ENCODE measurements at places on chromosomes 12 and 14. TPM values are rescaled to one million over a fixed set of nuclear protein-coding genes. Genes with fewer than 3 reads are reported as not detected.
A peak's percentile ranks its signal among the peaks of the same experiment; 100 is the strongest.

DNA sequence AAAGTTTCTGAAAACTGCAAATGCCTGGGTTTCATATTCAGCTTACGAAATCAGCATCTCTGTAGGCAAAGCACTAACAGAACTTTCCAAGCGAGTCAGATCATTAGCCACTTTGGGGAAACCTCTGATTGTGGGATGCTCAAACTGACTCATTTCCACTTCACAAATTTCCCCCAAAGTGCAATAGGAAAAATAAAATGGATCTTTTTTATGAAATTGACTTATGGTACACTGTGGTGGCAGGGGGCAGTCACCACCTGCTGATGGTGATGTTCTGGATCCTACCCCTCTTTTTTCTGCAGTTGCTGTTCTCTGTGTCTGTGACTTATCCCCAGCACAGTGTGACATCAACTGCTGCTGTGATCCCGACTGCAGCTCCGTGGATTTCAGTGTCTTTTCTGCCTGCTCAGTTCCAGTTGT, 5.6 kb downstream of the TCTN1 start:
- H3K4me1 ChIP-seq, result no peaks in the 10 kb centered on the region
- H3K4me3 ChIP-seq, result no peak overlapping the region
- no peak overlapping the region for H3K27ac ChIP-seq

DNA sequence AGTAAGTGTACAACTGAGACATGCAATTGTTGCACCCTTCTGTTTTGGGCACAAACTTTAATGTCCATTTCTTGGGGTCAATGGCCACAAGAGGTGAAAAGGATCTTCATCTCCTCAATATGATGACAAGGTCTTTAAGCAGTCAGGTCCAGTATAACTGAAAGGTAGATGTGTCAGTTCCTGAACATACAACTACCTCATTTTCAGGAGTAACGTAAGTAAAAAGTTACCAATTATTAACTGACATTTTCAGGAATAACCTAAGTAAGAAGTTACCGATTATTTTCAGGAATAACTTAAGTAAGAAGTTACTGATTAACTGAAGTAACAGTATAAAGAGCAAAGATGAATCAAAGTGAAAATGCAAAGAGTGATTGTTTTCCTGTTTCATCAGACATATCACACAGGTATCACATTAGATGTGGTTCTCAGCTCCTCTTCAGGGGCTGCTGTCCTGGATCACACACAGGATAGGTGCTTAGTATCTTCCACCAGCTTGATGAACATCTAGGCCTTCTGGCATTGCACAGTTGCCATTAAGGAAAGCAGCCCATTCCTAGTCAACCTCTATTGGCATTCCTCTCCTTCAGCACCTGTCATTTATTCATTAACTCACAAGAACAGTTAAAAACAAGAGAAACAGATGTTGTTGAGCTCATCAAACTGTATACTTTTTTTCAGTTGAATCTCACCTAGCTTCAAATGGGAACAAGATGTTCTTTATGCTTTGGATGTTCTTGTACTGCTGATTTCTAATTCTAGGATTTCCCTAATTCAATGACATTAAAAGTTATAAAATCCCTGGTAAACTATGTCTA, 200.0 kb downstream of the FOXG1 start:
- H3K27ac ChIP-seq, result no peak overlapping the region
- no peaks in the 10 kb centered on the region for H3K4me1 ChIP-seq
- no peak for DNase-seq

DNA sequence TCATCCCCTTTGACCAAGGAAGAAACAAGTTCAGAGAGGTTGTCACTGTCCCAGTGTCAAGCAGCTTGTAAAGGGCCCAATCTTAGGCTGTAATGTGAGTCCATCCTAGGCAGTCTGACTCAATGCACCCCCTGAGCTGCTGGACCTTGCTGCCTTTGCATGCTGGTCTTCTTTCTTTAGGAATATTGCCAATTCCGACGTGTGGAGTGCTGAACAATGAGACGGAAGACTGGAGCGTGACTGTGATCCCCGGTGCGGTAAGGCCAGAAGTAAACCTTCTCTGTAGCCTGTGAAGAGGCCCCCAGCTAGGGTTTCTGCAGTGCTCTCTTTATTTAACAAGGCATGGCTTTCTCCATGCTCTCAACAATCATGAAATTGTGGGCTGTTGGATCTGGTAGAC, 963 bp downstream of the TCTN2 start:
- H3K27me3 ChIP-seq, result no peaks in the 10 kb centered on the region
- peak overlapping the region; percentile 26 for H3K4me3 ChIP-seq
- peaks cover 3% of the 10 kb centered on the region for H3K36me3 ChIP-seq
- no peak overlapping the region for H3K27ac ChIP-seq

DNA sequence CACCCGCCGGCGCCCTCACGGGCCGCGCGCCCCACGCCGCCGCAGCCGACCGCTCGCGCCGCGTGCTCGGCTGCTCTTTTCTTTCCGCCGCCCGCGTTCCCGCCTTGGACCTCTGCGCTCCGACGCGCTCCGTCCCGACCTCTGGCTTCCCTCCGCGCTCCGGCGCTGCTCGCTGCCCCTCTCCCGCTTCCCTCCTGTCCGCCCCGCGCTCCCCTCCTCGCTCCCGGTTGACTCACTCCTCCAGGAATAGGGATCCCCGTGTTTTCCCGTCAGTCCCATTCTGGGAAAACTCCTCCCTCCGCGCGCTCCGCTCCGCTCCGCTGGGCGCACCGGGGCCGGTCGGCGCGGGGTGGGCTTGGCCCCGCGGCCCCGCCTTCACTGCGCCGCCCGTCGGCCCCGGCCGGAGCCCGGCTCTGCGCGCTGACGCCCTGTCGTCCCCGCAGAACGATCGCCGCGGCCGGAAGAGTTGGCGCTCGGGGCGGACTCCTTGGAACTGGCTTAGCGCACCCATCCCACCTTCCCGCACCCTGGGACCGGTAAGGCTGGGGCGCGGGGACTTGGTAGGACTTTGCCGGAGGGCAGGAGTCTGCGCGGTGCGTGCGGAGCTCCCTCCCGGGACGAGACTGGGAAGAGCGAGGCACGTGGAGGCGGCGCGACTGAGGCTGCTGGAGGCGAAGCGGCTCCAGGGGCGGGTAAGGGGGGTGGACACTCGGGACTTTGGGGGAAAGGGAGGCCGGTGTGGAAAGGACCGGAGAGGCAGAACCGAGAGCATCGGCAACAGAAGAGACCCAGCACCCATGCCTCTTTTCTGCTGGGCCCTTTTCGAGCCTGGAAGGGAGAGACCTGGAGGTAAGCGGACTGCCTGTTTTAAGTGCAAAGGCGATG, 550 bp downstream of the TEAD4 start:
- no peak overlapping the region for H3K27ac ChIP-seq
- DNase-seq, result no peak
- no peak overlapping the region for H3K4me3 ChIP-seq
- peaks cover 13% of the 10 kb centered on the region for H3K4me1 ChIP-seq

GRCh38 chr12:27246141-27246540, 2.1 kb downstream of the STK38L start:
- peak overlapping the region; percentile 91 for H3K4me3 ChIP-seq
- H3K27me3 ChIP-seq, result no peaks in the 10 kb centered on the region
- H3K27ac ChIP-seq, result no peak overlapping the region
- H3K4me1 ChIP-seq, result peaks cover 17% of the 10 kb centered on the region

SPIC gene
- not detected for polyA plus RNA-seq

DNA sequence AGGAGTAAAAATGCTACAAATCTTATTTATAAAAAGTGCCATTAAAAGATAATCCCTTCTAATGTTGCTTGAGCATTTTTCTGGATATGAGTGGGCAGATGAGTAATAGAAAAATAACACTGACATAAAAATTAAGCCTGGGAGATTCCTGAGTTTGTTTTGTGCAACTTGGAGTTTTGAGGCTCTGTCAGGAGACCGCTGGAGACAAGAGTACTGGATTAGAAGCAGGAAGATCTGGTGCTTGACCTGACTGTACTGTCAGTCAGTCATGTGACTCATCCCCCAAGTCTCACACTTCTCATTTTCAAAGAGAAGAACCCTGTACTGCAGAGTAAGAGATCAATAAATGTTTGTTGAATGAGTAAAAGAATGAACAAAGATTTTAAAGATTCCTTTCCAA, 29.4 kb downstream of the ANO4 start:
- no peaks in the 10 kb centered on the region for H3K36me3 ChIP-seq
- H3K27me3 ChIP-seq, result no peaks in the 10 kb centered on the region
- no peaks in the 10 kb centered on the region for H3K4me1 ChIP-seq
- H3K27ac ChIP-seq, result no peak overlapping the region
- no peak for DNase-seq

- no peak overlapping the region for H3K4me3 ChIP-seq
- H3K27me3 ChIP-seq, result no peaks in the 10 kb centered on the region
- no peaks in the 10 kb centered on the region for H3K36me3 ChIP-seq
- DNase-seq, result no peak
- no peaks in the 10 kb centered on the region for H3K4me1 ChIP-seq
- H3K27ac ChIP-seq, result no peak overlapping the region
These were observed 86.0 kb downstream of the FAR2 start for GRCh38 chr12:29234965-29235626.

CSAD gene
- polyA plus RNA-seq, result 1.4 TPM

GRCh38 chr12:752695-753610, 574 bp downstream of the WNK1 start:
- H3K36me3 ChIP-seq, result no peaks in the 10 kb centered on the region
- peak overlapping the region; percentile 95 for H3K27ac ChIP-seq
- no peaks in the 10 kb centered on the region for H3K27me3 ChIP-seq
- peak overlapping the region; percentile 95 for H3K4me3 ChIP-seq
- peaks cover 41% of the 10 kb centered on the region for H3K4me1 ChIP-seq
- DNase-seq, result peak; percentile 59

GPRC5D gene
- polyA plus RNA-seq, result 1.5 TPM

GRCh38 chr14:36522972-36523715, 3.1 kb upstream of the NKX2-1 start:
- peaks cover 25% of the 10 kb centered on the region for H3K27me3 ChIP-seq
- H3K27ac ChIP-seq, result no peak overlapping the region
- H3K4me1 ChIP-seq, result peaks cover 10% of the 10 kb centered on the region
- H3K4me3 ChIP-seq, result no peak overlapping the region

DNA sequence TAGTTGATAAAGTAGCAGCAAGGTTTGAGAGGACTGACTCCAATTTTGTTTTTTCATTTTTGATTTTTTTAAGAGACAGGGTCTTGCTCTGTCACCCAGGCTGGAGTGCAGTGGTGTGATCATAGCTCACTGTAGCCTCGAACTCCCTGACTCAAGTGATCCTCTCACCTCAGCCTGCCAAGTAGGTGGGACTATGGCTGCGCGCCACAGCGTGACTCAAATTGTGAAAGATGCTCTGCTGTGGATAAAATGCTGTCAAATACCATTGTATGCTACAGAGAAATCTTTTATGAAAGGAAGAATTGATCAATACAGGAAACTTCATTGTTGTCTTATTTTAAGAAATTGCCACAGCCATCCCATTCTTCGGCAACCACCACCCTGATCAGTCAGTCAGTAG, 48.3 kb downstream of the SCN8A start:
- H3K4me1 ChIP-seq, result no peaks in the 10 kb centered on the region
- H3K27me3 ChIP-seq, result peaks cover 8% of the 10 kb centered on the region
- no peak for DNase-seq
- no peaks in the 10 kb centered on the region for H3K36me3 ChIP-seq
- H3K27ac ChIP-seq, result no peak overlapping the region

GRCh38 chr14:92877757-92878431, 45.1 kb upstream of the CHGA start:
- H3K4me1 ChIP-seq, result no peaks in the 10 kb centered on the region
- H3K4me3 ChIP-seq, result no peak overlapping the region
- peaks cover 4% of the 10 kb centered on the region for H3K27me3 ChIP-seq
- no peak overlapping the region for H3K27ac ChIP-seq

- H3K4me1 ChIP-seq, result no peaks in the 10 kb centered on the region
- H3K27ac ChIP-seq, result no peak overlapping the region
- H3K4me3 ChIP-seq, result no peak overlapping the region
- DNase-seq, result no peak
These were observed 12.7 kb downstream of the TSPAN11 start for GRCh38 chr12:30939234-30939633.

GRCh38 chr14:69543341-69544115, 31.1 kb downstream of the CCDC177 start:
- no peaks in the 10 kb centered on the region for H3K36me3 ChIP-seq
- H3K27ac ChIP-seq, result no peak overlapping the region
- DNase-seq, result peak; percentile 54

DNA sequence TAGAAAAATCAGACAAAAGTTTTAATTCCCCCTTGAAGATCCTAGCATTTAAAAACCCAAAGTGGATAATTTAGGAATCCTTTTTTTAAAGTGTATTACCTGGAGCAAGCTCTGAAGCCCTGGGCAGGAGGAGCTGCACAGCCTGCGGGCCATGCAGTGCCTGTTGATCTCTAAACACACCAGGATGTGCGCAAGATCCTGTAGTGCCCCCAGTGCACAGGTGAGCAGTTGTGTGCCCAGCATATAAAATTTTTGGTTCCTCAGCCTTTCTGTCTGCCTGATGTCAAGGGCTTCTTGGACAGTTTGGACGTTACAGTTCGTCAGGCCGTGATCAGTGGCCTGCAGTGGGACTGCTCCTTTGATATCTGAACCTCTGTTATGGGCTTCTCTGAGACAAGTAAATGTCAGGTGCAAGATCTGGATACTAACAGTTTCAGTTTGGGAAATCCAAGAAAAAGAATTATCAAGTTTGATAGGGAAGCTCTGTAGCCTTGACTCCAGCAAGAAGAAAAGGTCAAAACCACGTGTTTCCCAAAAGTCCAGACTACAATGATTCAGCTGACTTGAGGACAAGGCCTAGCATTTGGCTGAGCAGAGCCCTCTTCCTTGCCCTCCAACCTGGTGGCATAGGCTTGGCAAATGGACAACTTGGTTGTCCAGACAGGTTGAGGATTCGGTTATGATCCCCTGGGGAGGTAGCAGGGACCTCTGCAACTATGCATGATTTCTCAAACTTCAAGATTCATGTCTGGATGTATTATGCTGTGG, 1.0 kb downstream of the ATXN7L3B start:
- H3K36me3 ChIP-seq, result peaks cover 20% of the 10 kb centered on the region
- peaks cover 42% of the 10 kb centered on the region for H3K4me1 ChIP-seq
- no peaks in the 10 kb centered on the region for H3K27me3 ChIP-seq
- DNase-seq, result peak; percentile 14
- H3K4me3 ChIP-seq, result peak overlapping the region; percentile 92

DNA sequence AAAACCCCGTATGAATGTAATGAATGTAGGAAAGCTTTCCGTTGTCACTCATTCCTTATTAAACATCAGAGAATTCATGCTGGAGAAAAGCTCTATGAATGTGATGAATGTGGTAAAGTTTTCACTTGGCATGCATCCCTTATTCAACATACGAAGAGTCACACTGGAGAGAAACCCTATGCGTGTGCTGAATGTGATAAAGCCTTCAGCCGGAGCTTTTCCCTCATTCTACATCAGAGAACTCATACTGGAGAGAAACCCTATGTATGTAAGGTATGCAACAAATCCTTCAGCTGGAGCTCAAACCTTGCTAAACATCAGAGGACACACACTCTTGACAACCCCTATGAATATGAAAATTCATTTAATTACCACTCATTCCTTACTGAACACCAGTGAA, 23.8 kb downstream of the ZNF891 start:
- H3K36me3 ChIP-seq, result peaks cover 52% of the 10 kb centered on the region
- H3K27me3 ChIP-seq, result no peaks in the 10 kb centered on the region
- H3K4me3 ChIP-seq, result no peak overlapping the region

DNA sequence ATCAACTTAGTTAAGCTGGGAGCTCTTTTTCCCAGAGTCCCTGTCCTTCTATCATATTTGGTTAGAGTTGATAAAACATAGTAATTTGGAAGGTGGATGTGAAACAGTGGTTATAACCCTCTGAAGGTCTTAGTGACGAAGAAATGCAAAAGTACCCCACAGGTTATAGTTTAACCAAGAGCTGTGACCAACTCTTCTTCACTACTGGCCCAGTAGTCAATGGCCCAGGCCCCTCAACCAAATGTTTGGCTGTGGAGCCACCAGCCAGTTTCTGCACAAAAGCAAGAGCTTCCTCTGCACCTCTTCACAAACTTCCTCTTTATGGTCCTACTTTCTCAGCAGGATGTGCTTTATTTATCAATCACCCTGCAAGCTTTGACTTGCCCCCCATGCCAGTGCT, 132.6 kb downstream of the BMP4 start:
- H3K4me3 ChIP-seq, result no peak overlapping the region
- no peaks in the 10 kb centered on the region for H3K36me3 ChIP-seq
- no peak overlapping the region for H3K27ac ChIP-seq
- DNase-seq, result no peak
- no peaks in the 10 kb centered on the region for H3K27me3 ChIP-seq

Data from CD4-positive, CD25-positive, alpha-beta regulatory T cell (primary cell).